ENCODE measurements at places on chromosomes 5 and 9.

- no peak for DNase-seq
Observed at GRCh38 chr5:131463656-131464055, 171.4 kb downstream of the RAPGEF6 start.

- peak; percentile 49 for DNase-seq
Observed at GRCh38 chr5:151063142-151063989, 17.5 kb downstream of the TNIP1 start.

GRCh38 chr5:150438873-150439546 lies 10.5 kb downstream of the RPS14 start:
- DNase-seq = no peak

DNA sequence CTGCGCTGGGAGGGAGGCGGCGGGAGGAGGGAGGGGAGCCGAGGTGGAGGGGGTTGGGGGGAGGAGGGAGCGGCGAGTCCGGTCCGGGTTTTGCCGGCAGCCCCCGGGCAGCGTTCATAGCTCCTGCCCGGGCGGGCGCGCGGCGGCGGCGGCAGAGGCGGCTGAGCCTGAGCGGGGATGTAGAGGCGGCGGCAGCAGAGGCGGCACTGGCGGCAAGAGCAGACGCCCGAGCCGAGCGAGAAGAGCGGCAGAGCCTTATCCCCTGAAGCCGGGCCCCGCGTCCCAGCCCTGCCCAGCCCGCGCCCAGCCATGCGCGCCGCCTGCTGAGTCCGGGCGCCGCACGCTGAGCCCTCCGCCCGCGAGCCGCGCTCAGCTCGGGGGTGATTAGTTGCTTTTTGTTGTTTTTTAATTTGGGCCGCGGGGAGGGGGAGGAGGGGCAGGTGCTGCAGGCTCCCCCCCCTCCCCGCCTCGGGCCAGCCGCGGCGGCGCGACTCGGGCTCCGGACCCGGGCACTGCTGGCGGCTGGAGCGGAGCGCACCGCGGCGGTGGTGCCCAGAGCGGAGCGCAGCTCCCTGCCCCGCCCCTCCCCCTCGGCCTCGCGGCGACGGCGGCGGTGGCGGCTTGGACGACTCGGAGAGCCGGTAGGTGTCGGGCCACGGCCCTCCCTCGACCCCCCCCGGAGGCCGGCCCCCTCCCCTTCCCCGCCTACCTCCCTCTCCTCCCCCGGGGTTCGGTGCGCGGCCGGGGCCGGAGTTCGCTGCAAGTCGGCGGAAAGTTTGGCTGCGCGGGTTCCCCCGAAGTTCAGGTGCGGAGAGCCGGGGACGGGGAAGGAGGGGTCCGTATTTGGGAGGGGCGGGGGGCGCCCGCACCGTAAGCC lies at the start of gene CXXC5:
Gene CXXC5 (plus strand): TSS at position 145 of the 877 bp plus-strand sequence. CDS start 32,175 bp downstream, outside the sequence.
- peak; percentile 77 for DNase-seq

DNA sequence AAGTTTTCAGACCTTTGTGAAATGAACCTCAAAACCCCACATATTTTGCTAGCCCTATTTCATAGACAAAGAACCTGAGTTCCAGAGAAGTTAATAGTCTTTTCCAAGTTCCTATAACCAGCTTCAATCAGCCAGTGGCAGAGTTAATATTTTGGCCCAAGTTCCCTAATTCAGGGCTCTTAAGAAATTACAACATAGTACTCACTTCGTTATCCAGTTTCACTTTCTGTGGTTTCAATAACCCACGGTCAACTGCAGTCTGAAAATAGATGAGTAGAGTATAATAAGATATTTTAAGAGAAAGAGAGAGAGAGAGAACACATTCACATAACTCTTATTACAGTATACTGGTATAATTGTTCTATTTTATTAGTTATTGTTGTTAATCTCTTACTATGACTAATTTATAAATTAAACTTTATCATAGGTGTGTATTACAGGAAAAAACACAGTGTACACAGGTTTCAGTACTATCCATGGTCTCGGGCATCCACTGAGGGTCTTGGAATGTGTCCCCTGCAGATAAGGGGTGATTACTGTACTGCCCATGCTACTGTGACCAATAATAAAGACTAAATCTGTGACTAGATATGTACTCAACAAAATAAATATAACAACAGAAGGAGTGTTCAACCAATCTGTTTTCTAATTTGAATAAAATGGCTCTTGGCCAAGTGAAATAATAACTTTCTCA lies 9.3 kb upstream of the MYOT start:
- peak; percentile 4 for DNase-seq

- DNase-seq = no peak
Observed at GRCh38 chr9:18368206-18368605, 105.7 kb upstream of the ADAMTSL1 start.

GRCh38 chr9:68492806-68493205 lies 47.9 kb downstream of the TMEM252 start:
- DNase-seq = no peak

GRCh38 chr5:137760719-137761516 lies 6.8 kb upstream of the HNRNPA0 start:
- DNase-seq = no peak

DNA sequence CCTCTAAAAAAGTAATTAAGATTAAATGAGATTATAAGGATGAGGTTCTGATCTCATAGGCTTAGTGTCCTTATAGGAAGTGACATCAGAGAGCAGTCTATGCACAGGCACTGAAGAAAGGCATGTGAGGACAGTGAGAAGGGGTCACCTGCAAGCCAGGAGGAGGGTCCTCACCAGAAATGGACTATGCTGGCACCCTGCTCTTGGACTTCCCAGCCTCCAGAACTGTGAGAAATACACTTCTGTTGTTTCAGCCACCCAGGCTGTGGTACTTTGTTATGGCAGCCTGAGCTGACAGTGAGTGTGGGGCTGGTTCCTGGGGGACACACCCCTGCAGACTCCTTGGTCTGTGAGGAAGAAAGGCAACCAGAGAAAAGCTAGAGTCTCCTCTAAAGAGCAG lies 34.7 kb upstream of the IL6ST start:
- no peak for DNase-seq

DNA sequence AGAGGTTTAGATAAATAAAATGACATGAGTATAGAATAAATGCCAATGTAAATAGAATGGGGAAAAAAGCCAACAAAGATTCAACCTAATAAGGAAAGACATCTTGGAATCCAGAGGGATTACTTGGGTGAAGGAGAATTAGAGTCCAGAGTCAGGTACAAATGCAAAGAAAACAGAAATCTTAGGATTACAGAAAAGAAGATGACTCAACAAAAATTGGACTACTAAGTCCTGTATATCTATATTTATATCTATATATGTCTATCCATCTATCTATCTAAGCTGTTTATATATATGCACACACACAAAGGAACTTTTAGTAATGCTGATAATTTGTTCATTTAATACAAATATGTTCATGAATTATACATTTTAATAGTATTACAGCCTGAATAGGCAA lies 27.6 kb downstream of the FAM174A start:
- no peak for DNase-seq

DNA sequence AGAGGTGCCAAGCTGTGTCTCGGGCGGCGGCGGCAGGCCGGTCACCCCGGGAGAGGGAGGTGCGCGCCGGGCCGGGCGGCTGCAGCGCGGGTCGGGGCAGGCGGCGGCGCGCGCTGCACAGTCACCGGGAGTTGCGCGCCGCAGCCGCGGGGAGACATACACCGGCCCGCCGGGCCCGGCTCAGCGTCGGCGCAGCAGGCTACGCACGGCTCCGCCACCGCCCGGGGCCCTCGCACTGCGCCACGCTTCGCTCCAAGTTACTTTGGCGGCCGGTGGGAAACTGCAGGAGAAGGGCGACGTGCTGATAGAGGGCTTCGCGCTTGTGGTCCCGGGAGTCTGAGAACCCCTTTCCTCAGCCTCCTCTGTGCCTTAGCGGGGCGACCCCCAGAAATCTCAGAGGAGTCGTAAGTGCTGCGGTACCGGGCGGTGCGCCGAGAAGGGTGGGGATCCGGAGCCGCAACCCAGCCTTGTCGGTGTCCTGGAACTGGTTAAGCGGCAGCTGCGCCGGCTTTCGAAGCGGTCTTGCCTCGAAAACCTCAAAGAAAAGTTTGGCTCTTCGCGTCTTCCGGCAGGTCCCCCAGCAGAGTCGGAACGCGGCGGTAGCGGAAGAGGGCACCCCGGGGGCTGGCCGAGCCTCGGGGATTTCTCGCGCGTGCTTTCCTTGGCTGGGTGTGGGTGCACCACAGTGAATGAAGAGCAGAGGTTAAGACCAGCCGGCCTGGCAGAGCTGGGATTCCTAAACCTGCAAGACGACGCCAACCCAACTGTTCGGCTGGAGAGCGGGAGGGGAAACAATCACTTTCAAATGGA lies at the start of gene EFNA5:
Gene EFNA5 (minus strand): TSS at position 6 of the 810 bp plus-strand sequence.
- no peak for DNase-seq

DNA sequence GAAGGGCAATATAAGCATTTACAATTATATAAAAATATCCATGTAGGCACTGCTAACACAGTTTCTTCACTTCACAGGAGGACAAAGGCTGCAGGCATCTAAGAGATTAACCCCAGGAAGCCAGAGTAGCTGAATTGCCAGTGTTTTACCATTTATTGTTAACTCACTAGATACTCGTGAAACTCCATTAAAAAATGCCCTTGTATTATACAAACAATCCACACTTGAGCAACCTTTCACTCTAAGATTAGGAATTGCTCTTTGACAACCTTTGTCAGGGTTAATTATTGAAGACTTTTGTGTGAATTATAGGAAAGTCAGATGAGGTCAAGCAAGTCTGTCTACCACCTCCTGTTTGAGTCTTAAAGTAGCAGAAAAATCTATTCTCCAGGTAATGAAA lies 317.8 kb downstream of the ADGRV1 start:
- DNase-seq = no peak

- DNase-seq = no peak
Observed at GRCh38 chr9:36843964-36844363, 190.1 kb downstream of the PAX5 start.

- peak; percentile 37 for DNase-seq
Observed at GRCh38 chr5:149852641-149853330, 91.8 kb downstream of the PDE6A start.

DNA sequence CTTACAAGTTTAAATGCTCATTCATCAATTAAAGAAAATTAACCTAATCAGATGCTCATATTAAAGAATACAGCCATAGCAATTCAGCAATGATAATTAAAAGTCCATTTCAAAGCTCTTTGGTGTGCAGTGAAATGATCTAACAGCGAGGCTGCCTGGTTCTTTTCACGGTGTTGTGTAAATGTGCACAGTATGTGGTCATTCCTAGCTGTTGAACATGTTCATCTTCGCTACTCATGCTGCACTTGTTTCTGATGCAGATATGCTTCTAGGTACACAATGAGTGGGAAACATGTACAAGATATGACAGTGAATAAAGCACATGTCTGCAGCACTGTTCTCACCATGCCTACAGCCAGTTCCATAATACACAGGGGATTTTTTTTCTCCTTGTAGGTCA lies 163.5 kb downstream of the NR2F1-AS1 start:
- DNase-seq = no peak

- DNase-seq = no peak
Observed at GRCh38 chr5:177093803-177094202, 7.1 kb downstream of the FGFR4 start.

All from AG09319 (cell line).